ENCODE measurements at places on chromosomes 4 and X.

DNA sequence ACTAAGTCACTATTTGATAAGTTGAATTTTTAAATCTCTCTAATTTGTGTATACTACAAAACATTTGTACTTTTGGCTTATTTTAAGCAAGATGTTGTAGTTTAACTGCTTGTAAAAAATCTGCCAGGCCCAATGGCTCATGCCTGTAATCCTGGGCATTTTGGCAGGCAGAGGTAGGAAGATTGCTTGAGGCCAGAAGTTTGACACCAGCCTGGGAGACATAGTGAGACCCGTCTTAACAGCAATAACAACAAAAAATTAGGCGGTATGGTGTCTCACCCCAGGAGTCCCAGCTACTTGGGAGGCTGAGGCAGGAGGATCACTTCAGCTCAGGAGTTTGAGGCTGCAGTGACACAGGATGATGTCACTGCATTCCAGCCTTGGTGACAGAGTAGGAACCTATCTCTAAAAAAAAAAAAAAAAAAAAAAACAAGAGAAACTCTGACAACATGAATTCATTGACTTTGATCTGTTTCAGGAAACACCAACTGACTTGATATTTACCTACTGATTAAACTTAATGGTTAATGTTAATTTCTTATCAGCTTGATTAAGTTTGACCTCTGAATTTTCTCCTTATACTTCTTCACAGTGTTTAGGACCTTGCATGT, 8.9 kb downstream of the FHIP1A start:
- no peak for DNase-seq

DNA sequence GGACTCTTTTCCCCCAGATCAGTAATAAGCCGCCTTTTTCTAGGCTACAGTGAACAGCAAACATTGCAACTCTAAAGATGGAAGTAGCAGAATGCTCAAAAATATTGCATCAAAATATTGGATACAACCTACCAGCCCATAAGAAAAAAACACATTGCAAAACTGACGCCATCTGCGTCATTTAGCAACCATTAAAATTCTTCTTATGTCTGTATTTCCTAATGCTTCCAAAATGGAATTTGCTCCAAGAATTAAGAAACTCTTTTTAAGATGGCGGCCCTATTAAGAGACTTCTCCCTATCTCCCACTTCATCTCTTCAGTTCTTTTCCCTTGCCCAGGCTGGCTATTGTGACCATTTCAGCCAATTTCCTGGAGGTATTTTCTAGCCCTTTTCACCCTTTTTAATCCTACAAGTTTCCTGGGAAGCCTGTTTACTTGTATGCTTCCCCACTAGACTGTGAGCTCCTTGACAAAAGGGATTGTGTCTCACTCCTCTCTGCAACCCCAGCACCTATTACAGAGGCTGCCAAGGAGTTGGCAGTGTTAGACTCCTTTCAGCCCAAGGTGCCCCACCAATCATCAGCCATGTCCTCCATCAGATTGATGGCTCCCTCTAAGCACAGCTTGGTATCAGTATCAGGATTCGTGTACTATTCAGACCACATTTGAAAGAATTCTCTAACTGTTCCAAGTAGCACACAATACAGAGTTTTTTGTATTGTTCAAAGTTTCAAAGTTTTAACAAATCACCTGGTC, 4.4 kb downstream of the GPC3 start:
- no peak for DNase-seq

DNA sequence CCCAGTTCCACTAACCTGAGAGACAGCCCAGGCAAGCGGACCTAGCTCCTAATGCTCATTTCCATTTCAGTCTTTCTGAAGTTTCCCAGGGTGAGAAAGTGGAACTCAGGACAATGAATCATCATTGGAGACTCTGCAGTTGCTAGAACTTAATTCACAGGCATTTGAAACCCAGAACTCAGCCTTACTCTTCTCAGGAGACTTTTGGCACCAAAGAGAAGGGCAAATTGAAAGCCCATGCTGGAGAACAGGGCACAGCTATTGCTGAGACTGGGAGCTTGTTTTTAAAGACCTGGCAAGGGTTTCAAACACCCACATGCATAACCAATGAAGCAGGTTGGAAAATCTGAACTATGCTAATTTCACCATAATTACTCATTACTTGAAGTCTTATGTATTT, 36.0 kb downstream of the BST1 start:
- no peak for DNase-seq

DNA sequence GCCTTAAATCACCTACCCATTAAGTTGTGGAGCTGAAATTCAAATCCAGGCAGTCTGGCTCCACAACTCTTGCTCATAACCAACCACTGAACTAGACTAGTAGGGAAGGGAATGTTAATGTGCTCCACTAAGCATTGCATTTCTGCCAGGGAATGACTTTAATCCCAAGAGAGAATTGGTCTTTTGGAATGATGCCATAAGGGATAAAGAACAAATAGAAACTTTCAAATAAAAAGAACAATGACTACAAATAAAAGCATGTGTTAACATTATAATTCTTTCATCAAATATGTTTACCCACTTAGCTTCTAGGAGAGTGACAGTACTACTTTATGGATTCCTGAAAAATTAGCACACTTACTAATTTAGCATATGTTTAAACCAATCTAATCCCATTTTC, 905.9 kb downstream of the CENPC start:
- DNase-seq: no peak

DNA sequence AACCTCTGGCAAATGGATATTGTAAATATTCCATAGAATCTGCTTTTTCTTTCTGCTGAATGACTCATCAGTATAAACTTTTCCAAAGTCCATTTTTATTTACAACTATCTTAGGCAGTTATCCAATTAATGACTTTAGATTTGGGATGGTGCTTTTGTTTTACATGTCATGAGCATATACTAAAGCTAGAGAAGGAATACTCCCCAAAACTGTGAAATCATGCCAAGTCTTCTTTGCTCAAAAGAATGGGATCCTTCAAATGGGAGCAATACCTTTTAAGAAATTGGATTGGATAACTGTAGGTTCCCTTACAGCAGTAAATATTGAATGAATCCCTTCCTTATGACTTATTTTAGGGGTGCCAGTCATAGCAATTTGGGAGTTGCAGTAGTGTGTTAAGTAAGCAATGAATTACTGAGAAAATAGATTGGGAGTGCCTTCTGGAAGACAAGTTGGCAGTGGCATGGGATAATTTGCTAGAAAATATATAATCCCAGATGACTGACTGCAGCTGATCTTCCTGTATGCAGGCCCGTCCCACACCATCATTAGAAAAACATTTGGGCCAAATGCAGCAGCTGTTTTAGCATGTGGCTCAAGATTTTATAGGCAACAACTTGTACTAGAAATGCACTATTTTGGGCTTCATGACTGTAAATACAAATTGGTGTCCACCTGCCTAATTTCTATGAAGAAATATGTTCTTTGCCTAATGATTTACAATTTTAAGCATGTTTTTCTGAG, 2.8 kb downstream of the TMPRSS11D start:
- no peak for DNase-seq

GRCh38 chr4:186932631-186933187, 209.1 kb upstream of the FAT1 start:
- no peak for DNase-seq

GRCh38 chr4:55033296-55033695, 92.1 kb downstream of the KDR start:
- DNase-seq: no peak

DNA sequence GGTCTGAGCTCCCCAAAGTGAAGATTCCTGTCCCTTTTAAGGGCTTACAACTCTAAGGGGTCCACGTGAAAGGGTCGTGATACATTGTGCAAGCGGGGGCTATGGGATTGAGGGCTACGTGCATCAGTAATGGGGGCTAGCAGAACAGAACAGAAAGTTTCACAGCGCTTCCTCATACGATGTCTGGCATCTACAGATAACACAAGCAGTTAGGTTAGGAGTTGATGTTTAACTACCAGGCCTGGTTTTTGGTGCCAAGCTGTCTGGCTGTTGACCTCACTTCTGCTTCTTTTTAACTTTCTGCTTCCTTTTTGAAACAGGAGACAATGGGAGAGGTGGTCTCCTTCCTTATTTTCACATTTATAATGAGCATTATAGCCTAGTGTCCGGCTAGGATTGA, 368.6 kb upstream of the CXorf51A start:
- DNase-seq: no peak

GRCh38 chr4:85726555-85726954, 251.6 kb downstream of the ARHGAP24 start:
- DNase-seq: no peak

DNA sequence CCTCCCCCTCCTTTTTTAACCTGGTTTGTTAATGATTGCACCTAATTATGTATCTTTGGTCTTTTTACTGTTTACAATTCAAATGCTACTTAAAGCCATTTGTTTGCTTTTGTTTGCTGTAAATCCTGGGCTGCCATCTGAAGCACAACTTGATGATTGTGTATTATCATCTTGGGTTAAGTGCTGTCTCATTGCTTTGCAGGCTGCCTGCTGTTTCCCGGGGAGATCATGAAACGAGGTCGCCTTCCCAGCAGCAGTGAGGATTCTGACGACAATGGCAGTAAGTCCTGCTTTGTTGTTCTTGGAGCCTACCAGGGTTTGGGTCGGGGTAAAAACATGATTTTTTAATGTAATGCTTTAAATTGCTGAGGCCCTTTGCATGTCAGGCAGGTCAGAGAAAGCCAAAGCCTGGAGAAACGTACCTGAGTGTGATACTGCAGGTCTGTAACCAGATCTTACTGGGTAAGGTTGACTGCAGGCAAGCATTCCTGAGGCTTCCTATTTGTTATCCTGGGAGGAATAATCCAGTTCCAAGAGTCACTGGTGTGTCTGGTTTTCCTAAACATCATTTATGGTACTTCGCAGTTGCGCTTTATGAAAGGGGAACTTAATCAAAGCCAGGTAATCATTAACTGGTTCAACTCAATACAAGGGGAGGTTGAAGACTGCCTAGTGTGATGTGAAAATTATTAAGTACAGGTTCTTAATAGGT, 22.2 kb downstream of the JADE1 start:
- DNase-seq: no peak

DNA sequence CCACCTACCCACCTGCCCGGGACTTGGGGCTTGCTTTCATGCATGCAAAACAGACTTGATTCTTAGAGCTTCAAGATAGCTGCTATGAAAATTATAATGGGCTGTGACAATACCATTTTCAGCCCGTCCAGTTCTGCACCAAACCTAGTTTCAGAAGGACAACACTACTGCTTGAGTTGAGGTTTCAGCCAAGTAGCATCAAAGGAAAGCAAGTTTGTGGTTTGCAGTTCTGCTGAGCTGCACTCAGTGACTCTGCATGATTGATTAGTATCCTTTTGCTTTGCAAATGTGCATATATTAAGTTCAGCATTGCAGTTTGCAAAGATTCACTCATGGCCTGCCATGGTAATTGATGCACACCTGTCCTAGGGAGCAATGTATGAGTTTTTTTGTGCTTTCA, 442.7 kb downstream of the RPA4 start:
- DNase-seq: no peak

DNA sequence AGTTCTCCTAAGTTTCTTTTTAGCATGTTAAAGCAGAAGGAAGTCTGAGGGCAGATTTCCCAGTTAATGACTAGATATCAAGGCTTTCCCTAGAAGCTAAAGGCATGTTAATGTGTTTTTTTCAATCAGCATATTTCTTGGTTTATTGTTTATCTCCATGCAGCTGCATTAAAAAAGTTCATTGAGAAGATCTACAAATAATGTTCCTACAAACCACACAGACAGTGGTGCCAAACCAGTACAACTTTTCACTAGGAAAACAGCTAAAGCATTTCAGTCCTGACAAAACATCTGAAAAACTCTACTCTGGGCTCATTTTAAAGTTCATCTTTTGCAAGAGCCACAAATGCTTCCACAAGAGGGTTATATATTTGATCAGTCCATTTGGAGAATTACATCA, 320.0 kb downstream of the ADGRL3 start:
- DNase-seq: no peak

GRCh38 chr4:15506464-15506863, 36.8 kb downstream of the CC2D2A start:
- DNase-seq: no peak

DNA sequence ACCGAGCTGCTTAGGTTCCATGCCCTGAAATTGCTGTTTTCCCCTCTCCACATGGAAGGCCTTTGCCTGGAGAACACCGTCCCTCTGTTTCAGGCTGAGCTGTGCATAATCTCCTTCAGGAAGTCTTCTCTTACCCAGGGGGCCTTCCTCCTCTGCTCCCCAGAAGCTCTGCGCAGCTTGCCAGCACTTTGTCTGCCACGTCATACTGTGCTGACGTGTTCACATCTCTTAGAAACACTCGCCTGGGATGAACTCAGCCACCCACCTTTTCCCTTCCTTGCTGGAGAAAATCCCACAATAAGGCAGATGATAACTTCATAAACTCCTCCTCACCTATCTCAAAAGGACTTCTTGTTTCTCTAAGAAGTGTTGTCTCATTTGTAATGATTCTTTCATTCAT, 110.7 kb downstream of the ARHGAP10 start:
- no peak for DNase-seq

GRCh38 chr4:61245069-61245714, 45.1 kb downstream of the ADGRL3 start:
- DNase-seq: no peak

DNA sequence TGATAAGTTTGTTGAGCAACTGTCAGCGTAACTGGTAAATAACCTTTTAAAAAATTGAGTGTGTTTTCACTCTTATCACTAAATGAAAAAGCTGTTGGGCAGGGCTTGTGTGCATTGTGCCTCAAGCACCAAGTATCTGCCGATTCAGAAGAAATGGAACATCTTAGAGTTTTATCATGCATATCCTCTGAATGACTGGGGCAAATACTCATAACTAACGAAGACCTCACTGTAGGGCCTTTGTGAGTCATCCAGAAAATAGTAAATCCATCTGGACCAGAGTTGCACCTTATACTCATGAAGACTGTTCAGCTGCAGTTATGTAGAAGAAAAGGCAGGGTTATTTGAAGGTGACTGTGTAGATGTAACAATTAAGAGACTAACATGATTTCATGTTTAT, 222.1 kb downstream of the CAMK2D start:
- peak; percentile 2 for DNase-seq

GRCh38 chrX:129908636-129909035, 2.7 kb downstream of the UTP14A start:
- DNase-seq: no peak

- DNase-seq: no peak
Measured at GRCh38 chrX:3655181-3655580, 58.3 kb downstream of the PRKX start.

GRCh38 chrX:78116766-78117165, 12.7 kb downstream of the PGK1 start:
- DNase-seq: no peak

- DNase-seq: no peak
Measured at GRCh38 chrX:78237127-78237526, 90.3 kb downstream of the CYSLTR1 start.

DNA sequence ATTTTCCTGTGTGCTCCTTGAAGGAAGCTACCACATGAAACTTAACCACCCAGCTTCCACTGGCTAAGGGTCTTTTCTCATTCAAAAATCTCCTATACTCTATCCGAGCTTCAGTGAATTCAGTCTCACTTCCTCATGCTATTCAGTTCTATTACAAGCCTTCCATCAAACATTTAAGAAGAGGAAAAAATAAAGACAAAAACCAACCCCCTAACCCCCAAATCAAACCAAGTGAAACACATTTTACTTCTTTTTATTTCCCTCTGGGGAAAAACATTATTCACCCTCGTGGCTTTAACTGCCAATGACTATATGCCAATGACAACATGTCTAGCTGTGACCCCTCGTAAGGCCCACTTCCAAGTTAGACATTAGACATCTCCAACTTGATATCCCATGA, 16.2 kb upstream of the WDR19 start:
- no peak for DNase-seq

GRCh38 chrX:24014388-24015018, 12.5 kb downstream of the KLHL15 start:
- DNase-seq: peak; percentile 10

- no peak for DNase-seq
Measured at GRCh38 chr4:157052429-157053040, 23.4 kb upstream of the GLRB start.

All from stimulated activated CD8-positive, alpha-beta memory T cell treated with anti-CD3 and anti-CD28 coated beads, Interleukin-15, amount 100 ng/mL, for 48 hours (primary cell).